ENCODE measurements at places on chromosomes 6 and 20. TPM values are rescaled to one million over a fixed set of nuclear protein-coding genes. Genes with fewer than 3 reads are reported as not detected.

Gene RIN2
- polyA plus RNA-seq, result 9.2 TPM

Gene NKX2-4
- under 0.01 TPM for polyA plus RNA-seq

Gene GRIK2
- polyA plus RNA-seq, result 0.18 TPM

Gene MCCD1
- polyA plus RNA-seq, result not detected

Gene ZC3H12D
- 5.8 TPM for polyA plus RNA-seq

Gene GPRC6A
- polyA plus RNA-seq, result 0.02 TPM

Gene DEFB115
- polyA plus RNA-seq, result not detected

Gene SLC22A3
- 1.4 TPM for polyA plus RNA-seq

Gene RIMS4
- polyA plus RNA-seq, result 0.21 TPM

Gene SRMS
- polyA plus RNA-seq, result 0.05 TPM

Gene NOTCH4
- polyA plus RNA-seq, result 32.7 TPM

Gene NFS1
- polyA plus RNA-seq, result 25.5 TPM

Gene GPR6
- 0.05 TPM for polyA plus RNA-seq

All from thymus (tissue), 14 donors.